ENCODE measurements at places on chromosomes 16 and 17.
A peak's percentile ranks its signal among the peaks of the same experiment; 100 is the strongest.

- DNase-seq: no peak
These were observed 11.1 kb downstream of the UBE2O start for GRCh38 chr17:76441686-76442340.

GRCh38 chr16:53848277-53848942, 144.5 kb downstream of the FTO start:
- DNase-seq: no peak

DNA sequence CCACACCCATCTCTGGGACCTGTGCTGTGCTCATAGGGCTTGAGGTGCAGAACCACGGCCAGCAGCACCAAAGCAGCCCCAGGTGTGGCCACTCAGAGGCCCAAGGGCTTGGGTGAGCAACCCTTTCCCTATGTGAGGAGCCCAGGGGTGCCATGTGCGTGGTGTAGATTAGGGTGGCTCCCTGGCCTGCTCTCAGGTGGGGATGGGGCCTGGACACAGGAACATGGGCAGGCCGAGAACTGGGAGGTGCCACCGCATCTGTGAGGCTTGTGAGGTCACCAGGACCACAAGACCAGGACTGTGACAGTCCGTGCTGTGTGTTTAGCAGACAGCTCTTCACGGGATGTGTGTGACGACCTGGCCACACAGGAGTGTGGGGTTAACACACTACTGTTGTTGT, 103.5 kb upstream of the ZNF750 start:
- DNase-seq: no peak

- no peak for DNase-seq
These were observed 42.6 kb upstream of the CLEC18B start for GRCh38 chr16:74463888-74464287.

DNA sequence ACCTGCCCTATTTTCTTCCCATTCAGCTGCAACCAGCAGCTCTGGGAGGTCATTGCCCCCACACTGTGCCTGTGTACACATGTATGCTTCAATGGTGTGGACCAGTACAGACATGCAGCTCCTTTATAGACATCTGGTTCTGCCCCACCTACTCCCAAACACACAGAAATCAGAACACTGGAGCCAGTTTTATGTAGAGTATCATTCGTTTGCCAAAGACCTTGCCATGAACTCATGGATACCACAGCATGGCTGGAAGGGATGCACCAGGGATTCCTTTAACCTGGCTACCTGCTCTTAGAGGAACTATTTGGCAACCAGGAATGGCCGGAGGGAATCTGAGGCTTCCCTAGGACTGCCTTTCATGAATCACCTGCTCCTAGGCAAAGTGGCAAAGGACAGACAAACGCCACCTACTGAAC, 60.4 kb downstream of the ZFHX3 start:
- no peak for DNase-seq

DNA sequence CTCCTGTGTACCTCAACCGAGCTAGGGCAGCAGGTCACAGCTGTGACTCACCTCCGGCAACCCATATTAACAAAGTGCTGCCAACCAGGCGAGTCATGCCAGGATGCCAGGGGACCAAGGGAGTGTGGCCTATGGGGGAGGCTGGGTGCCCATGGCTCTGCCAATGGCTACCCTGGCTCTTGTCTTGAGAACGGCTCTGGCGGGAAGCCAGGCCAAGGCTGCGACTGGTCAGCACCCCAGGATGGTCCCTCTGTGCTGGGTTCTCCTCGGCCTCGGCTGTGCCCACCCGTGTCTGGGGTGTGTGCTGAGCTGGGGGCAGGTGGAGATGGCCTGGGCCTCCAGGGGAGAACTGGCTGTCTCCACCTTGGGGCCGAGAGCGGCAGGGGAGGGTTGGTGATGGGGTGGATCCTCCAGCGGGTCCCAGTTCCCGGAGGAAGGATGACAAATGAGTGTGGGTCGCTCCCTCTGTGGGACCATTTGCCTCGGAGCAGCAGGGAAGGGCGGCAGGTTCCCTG, 75.8 kb downstream of the MRC2 start:
- no peak for DNase-seq

- DNase-seq: peak; percentile 72
These were observed 23.6 kb downstream of the METTL22 start for GRCh38 chr16:8645141-8645521.

GRCh38 chr17:28053044-28053670, 10.7 kb downstream of the NLK start:
- DNase-seq: no peak
